ENCODE measurements at places on chromosomes 2 and 18.

DNA sequence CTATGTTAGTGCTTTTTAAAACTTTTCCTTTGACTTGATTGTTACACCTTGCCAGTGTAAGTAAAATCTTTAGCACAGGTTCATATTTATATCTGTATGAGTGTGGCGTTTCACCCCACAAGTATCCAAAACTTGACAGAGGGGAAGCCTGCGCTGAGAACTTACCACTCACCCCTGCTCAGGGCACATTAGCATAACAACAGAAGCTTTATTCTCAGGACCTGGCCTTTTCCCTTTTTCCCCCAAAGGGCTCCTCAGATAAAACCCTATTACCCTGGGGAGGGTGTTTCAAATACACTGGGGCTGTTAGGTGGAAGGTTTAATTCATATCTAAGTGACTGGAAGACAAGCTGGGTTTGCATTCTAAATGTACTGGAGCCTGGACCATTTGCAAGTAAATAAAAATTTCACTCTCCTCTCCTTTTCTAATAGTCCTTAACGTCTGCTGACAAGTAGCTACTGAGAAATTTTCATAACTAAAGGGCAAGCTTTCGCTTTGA, 276.6 kb downstream of the RNF152 start:
- no peak for DNase-seq

DNA sequence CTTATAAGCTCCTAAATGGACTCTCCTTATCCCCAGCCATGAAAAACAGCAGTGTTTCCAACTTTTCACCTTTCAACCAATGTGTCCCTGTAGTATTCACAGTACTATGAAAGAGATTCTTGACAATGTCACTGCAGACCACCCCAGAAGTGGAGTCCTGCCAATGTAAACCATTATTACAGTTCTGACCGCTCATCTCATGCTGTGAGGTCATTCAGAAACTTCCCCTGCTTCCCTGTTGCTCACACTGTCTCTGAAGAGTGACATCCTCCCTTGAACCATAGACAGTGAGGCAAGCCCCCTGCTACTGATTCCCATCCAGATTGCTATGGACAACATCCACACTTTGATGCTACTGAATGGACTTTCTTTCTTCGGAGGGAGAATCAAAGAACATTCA, 1523.7 kb upstream of the ACVR2A start:
- DNase-seq = no peak

GRCh38 chr2:174787487-174788205, 23.4 kb upstream of the CHRNA1 start:
- no peak for DNase-seq

DNA sequence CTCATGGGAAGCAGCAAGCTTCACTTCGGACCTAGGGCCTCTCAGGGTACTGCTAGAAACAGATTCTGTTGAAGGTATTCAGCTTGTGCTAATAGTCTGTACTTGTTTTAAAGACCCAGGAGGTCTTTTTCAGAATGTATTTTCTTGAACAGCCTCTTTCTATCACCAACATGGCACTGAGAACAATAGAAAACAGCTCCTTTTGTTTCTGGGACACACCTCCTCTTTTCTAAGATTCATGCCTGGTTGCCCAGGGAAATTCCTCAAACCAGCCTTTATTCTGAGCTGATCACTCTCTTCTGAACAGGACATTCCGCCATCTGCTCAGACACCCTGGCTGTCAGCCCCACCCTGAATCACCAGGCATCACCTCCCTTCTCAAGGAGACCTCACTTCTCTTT, 389.6 kb downstream of the TGIF1 start:
- no peak for DNase-seq

- no peak for DNase-seq
Observed at GRCh38 chr2:39642051-39642718, 23.5 kb upstream of the TMEM178A start.

DNA sequence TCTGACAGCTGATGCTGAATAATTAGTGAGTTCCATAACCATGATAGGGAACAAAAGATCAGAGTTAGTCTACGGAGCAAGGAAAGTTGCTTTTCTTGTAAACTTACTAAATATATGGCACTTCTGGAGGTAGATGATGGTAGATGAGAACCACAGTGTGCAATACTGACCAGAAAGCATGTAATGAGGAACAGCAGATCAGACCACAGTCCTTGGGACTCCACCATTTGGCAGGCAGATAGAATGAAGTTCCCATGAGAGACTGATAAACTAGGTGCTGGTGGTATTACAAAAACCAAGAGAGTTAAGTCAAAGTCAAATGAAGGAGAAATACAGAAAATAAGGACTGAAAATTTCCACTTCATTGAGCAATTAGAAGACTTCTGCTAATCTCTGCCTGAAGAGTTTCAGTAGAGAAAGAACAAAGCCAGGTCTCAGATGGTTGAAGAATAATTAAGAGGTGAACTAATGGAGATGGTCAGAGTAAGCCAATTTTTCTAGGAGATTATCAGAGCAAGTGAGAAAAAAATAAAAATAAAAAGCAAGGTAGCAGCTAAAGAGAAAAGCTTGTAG, 10.4 kb downstream of the CERKL start:
- no peak for DNase-seq

DNA sequence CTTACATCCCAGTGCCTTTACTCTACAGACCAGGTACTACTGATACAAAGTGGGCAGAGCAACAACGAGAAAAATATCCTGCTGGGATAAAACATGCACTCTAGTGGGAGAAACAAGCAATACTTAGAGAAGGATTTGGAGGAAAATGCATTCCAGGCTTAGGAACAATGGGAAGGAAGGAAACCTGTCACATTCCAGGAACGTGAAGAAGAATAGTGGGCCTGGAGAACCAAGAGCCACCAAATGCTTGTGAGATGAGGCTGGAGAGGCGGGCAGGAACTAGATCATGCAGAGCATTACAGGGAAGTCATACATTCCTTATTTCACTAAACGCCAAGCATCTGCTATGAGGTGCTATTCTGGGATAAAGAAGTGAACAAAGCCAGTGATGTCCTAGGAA, 342.3 kb downstream of the DCC start:
- no peak for DNase-seq

GRCh38 chr2:157194097-157194688, 63.3 kb upstream of the GALNT5 start:
- DNase-seq = no peak

GRCh38 chr18:864872-865273, 39.8 kb upstream of the ADCYAP1 start:
- no peak for DNase-seq

DNA sequence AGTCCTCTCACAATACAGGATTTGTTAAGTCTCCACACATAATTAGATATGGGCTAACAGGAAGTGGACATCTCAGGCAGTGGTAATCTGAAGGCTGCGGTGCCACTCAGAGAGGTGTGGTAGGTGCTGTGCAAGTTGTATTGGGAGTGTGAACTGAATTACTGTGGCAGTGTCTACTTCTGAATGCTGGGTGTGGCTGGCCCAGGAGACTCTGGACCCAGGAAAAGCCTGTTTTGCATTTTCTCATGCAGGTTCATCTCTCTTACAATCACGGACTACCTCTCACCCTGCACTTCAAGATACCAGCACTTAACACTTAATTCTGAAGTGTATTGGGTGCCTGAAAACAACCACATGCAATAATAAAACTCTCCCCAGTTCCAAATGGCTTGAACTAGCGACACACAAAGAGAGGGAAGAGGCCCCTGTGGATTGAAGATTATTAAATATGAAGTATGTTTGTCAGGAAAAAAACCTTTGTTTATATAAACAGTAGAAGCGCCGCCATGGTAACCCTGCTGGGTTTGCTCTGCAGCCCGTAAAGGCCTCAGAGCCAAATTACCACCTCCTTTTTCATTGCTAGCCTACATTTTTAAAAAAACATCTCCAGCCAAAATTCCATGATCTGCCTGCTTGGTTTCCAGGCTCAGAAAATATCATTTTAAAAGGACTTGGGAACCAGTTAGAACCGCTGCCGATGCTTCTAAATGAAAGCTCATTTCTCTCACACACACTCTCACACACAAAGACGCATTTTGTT, 77.5 kb downstream of the GFPT1 start:
- no peak for DNase-seq

- DNase-seq = no peak
Observed at GRCh38 chr2:74831693-74832530, 2.0 kb upstream of the HK2 start.

DNA sequence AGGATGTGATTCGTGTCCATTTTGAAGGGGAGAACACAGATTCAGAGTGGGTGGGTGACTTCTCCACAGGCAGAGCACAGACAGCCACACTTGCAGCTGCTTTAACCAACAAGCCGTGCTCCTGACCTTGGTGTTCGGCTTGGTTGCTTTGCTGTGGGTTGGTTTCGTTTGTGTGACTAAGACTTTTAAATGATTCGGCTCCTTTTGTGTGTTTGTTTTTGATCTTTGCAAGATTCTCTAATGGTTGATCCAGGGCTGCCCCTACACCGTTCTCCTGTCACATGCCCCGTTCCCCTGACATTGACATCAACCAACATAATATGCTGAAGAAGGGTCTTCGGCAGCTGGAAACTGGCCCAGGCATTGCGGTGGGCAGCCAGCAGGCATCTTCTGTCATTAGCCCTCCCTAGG, 95.9 kb upstream of the MBOAT2 start:
- DNase-seq = no peak
